Esophagus squamous epithelium (tissue), 5 donors: ENCODE measurements at places on chromosomes 12 and 14. TPM values are rescaled to one million over a fixed set of nuclear protein-coding genes. Genes with fewer than 3 reads are reported as not detected.

- DNase-seq: no peak
Observed at GRCh38 chr14:57845316-57845715, 20.6 kb downstream of the SLC35F4 start.

The MLEC gene
- 34.3 TPM for total RNA-seq

DNA sequence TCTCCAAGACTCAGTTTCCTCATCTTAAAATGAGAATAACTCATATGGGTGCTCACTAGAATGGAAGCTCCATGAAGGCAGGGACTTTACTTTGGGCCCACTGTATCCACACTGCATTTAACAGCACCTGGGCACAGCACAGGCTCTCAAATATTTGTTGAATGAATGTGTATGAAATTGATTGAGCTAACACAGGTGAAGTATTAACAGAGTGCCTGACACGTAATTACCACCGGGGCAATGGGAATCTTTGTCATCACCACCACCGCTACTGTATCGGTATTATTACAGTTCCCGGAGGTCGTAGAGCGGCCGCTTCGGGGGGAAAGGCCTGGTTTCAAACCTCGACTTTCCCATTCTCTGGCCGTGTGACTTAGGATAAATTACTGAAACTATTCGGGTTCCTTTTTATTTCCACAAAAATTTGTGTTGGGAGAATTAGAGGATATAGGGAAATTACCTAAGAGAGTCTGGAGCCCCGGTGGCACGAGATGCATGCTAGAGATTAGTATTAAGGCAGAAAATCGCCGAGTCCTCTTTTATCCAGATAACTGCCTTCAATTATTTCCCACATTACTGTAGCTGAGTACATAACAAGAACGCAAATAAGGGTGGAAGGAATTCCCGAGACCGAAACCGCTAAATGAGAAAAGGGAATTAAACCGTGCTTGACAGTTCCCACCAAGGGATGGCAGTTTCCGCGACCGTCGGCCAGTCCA, 1.0 kb upstream of the RIC8B start:
- no peak for DNase-seq

The DDX23 gene
- 46.0 TPM for total RNA-seq

DNA sequence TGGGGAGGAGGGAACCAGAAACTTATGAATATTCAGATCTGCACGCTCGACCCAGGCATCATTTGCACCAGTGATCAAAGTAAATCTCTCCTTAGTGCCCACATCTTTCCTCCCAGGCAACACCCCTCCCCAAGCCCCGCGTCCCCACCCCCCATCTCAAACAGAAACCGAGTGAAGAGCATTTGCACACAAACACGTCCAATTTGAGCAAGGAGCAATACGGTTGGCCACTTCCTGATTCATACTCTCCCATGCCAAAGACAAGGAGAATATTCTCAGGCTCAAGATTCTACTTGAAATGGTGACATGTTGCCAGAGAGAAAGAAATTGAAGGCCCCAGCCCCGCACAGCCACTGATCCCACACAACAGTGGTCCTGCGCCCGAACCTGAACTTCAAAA, 7.1 kb downstream of the FOXN3 start:
- no peak for DNase-seq

The HCAR3 gene
- 18.8 TPM for total RNA-seq

DNA sequence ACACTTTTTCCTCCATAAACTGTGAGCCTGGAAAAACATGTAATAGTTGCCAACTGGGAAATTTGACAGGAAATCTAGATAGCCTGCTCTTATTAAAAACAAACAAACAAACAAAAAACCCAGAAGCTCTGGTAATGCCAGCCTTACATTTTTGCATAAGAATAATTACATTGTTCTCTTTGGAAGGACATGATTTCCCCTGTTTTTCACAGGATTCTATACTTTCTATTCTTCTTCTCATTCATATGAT, 137.9 kb downstream of the AEBP2 start:
- no peak for DNase-seq

- DNase-seq: no peak
Observed at GRCh38 chr12:94762259-94762942, 112.0 kb upstream of the TMCC3 start.

- no peak for DNase-seq
Observed at GRCh38 chr14:67385618-67386017, 25.5 kb downstream of the EIF2S1 start.

DNA sequence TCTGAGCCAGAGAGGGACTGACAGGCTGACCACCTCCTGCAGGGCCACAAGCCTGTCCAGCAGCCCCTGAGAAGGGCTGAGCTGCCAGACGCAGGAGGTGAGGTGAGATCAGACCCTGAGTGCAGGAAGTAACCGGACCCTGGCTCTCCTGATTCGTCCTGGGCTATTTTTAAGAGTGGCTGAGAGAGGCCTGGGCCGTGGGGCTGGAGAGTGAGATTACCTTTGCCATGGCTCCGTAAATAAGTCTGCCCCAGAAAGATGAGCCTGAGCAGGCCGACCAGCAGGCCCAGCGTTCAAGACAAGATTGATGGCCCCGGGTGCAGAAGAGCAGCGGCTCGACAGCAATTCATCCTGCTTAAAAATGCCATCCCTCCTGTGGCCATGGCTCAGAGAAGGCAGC, 54.2 kb downstream of the SPTB start:
- DNase-seq: no peak

- no peak for DNase-seq
Observed at GRCh38 chr12:95820096-95820703, 29.6 kb upstream of the NTN4 start.

DNA sequence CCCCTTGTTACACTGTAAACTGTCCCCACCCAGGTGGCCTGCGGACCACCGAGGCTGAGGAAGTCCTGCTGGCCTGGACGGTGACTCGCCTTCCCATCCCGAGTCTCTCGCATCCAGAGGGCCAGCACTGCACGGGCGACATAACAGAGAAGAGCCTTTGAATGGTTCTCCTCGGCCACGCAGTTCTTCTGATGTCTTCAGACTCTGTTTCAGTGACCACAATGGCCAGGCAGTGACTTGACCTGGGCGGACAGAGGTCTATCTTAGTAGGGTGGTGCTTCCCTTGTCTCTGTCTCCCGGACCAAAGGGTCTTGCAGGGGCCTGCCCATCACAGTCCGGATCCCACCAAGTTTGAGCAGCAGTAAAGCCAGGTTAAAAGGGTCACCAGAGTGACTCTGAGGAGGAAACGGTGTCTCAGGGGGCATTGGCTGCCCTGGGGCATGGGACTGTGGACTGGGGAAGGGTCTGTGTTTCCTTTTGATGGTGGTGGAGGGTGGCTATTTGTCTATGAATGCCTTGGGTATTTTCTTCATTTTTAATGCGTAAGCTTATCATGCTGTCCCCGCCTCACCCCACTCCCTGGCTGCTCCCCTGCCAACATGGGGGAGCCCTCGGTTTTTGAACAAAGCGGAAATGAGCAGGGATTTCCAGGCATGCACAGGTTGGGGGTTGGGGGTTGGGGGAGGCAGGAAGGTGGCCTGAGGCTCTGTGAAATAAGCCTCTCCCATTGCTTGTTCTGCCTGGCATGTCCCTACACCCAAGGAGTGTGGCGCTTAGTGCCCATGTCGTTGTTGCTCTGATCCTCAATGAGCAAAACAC, 10.3 kb downstream of the KRT85 start:
- DNase-seq: no peak

The LTBP2 gene
- 10.3 TPM for total RNA-seq

- no peak for DNase-seq
Observed at GRCh38 chr14:98364961-98365360, 907.0 kb downstream of the BCL11B start.

DNA sequence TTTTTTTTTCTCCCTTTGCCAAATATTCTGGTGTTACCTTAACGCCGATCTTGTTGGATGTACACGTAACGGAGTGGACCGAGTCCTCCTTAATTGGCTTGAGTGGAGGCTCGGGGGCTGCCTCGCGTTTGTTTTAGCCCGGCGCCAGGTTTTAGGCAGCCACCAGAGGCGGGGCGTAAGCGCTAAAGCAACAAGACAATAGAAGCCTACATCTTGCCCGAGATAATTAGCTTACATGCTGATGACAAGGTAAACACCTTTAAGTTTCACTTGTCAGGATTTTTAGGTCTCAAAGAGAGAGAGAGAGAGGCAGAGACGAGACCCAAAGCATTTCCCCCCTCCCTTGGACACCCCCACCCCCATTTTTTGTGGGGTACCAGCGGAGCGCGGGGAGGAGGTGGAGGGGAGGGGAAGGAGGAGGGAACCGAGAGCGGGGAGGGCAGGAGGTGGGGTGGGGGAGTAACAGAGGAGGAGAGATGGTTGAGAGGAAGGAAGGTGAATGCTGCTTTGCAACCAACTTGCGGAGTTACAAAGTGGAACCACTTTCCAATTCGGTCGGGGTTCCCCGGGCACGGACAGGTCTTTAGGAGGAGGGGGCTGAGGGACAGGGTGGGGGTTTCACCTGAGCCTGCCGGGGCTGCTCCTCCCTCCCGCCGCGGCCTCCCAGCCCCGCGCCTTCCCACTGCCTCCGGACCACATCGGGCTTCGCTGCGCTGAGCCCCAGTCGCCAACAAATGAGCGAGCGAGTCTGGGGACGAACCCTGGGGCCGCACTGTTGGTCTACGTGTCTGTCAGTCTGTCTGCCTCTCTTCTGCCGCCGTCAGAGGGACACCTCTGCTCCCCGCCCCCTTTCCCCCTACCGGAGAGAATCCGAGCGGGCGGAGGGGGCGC, at the start of gene NKX2-1:
NKX2-1 (minus strand) TSS at position 802 of the 891 bp plus-strand sequence; CDS start at position 699, 103 bp downstream.
- DNase-seq: no peak

DNA sequence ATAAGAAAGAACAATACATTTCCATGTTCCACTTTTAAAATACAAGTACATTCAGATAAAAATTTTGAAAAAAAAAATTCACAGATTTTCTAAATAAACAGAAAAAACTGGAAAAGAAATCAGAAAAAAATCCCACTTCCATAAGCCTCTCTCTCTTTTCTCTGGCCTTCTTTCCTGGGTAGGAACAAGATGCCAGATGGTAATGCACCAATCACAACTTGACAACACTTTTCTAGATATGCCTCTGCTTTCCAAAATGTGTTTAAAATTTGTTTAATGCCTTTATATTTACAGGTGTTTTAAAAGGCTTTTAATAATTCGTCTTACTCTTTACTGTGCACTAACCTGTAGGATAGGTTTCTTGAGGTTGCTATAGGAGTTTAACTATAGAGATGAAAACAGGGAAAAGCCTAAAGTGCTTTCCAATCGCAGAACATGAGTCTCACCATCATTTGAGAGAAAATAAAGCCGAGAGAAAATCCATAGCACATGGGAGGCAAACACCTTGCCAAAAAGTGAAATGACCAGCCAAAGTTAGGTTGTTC, 74.2 kb downstream of the TMTC1 start:
- no peak for DNase-seq

- no peak for DNase-seq
Observed at GRCh38 chr14:85528897-85529631, 880 bp upstream of the FLRT2 start.
